ENCODE measurements at places on chromosomes 11 and 22.

GRCh38 chr11:99781074-99781473 is 760.3 kb downstream of the CNTN5 start:
- DNase-seq: no peak

DNA sequence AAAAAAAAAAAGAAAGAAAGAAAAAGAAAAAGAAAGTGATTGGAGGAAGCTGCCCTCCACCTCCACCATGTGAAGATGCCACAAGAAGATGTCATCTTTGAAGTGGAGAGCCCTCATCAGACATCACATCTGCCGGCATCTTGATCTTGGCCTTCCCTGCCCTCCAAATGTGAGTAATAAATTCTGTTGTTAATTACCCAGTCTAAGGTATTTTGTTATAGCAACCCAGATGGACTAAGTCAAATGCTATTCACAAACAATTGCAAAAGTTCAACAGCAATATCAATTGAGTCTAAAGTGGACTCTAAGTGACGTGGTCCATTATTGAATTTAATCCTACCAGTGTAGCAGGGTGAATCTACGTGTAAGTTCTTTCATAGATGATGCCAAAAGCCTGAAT is 55.9 kb upstream of the NUP160 start:
- no peak for DNase-seq

DNA sequence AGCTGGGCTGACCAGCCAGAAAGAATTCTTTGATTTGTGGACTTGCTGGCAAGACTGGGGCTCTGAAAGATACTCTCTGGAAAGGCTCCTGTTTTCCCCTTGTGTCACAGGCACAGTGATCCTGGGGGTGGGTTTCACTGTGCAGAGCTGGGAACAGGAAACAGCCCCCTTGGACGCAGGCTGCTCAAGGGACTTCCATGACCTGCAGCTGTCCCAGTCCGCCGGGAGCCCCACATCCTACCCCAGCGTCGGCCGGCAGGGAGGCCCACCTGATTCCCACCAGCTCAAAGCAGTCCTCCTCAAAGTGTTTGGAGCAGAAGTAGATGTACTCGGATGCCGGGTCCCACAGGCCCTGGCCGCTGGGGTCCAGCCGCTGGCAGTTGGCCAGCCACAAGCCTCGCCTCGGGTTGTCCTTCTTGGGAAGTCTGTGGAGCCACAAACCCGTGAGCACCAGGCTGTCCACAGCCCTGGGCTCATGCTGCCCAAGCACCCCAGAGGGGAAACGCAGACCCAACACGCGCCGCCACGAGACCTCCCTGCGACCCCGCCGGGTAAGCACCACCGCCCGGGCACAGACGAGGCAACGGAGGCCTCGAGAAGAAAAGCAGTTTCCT is 824 bp downstream of the THAP7 start:
- no peak for DNase-seq

DNA sequence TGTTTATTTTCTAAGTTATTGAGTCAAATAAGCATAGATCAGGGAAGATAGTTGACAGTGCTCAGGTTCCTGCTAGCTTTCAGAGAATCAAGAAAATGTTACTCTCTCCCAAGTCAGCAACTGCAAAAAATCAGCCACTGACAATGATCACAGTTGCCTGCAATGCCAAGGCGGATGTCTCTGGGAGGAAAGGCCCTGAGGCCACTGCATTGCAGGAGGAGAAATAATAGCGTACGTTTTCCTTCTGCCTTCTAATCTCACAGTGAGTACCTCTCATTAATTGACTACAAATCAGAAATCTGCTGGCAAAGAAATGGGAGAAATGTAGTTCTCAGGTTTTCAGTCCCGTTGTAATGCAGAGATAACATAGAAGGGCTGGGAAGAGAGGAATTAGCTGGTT is 54.0 kb upstream of the SPON1 start:
- DNase-seq: no peak

DNA sequence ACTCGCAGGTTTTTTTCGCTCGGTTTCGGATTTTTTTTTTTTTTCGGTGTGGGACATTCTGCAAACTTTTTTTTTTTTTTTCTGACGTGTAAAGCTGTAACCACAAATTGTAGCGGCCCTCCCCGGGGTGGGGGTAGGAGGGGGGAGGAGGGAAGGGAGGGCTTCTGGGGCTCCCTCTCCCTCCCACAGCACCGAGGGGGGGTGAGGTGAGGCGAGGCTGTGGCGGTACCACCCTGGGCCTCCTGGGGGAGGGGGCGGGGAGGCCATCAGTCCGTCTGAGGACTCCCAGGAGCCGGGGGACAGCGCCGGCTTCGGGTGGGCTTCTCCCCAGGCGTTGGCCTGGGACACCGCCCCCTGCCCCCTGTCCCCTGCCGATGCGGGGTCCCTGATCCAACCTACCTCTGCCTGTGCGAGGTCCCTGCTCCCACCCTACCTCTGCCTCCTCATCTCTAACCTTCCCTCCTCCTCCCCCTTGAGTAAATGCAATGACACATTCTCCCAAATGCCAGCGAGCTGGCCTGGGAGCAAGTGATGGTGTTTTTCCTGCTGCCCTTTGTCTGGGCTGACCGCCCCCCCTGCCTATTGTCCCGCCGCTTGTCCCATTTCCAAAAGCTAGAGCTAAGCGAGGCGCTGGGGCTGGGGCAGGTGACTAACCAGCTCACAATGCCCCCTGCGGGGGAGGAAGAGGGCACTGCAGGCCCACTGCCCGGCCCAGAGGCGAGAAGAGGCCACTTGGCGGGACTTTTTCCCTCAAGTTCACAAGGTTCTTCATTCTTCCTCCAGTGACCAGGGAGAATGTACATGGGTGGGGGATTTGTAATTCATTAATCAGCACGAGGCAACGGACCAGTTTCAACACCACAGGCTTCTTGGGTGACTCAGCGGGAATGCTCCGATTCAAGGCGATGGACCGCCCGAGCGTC is 511 bp upstream of the CLCF1 start:
- peak; percentile 82 for DNase-seq

All from CD4-positive, alpha-beta T cell treated with Interleukin-6 for 4 hours (primary cell).